ENCODE measurements at places on chromosomes 5 and 9.

- no peak for DNase-seq
Observed at GRCh38 chr5:82183828-82184227, 94.3 kb downstream of the RPS23 start.

DNA sequence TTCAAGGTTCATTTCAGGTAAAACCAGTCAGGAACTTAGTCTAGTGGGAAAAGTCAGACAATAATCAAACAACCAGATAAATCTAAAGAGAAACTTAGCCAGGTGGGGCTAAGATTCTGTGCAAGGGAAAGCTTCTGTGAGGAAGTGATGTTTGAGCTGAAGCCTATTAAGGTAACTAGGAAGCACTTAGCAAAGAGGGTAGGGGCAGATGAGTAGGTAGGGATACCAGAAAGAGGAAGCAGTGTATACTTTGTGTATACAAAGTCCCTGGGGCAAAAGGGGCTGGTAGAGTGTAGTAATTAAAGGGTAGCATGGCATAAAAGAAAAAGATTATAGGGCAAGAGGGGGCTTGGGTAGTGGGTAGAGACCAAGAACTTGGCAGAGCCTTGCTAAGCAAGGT is 3.6 kb upstream of the SPATA24 start:
- no peak for DNase-seq

GRCh38 chr5:79484731-79485130 is 29.2 kb downstream of the HOMER1 start:
- no peak for DNase-seq

- no peak for DNase-seq
Observed at GRCh38 chr9:4243113-4243512, 56.8 kb downstream of the GLIS3 start.

DNA sequence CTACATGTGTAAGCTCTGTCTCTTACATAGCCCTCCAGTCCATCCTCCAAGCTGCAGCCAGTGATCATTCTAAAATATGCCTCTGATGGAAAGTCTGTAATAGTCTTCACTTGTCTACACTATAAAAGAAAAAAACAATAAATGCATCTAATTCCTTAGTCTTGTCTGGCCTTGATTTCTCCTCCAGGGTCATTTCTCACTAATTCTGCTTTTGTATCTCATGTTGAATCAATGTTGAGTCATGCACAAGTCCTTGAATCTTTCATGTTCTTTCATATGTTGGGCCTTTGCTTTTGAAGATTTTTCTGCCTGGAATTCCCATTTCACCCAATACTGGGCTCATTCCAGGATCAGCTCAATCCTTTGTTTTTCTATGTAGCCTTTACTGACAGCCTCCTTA is 121.1 kb upstream of the TRIM32 start:
- DNase-seq = no peak

DNA sequence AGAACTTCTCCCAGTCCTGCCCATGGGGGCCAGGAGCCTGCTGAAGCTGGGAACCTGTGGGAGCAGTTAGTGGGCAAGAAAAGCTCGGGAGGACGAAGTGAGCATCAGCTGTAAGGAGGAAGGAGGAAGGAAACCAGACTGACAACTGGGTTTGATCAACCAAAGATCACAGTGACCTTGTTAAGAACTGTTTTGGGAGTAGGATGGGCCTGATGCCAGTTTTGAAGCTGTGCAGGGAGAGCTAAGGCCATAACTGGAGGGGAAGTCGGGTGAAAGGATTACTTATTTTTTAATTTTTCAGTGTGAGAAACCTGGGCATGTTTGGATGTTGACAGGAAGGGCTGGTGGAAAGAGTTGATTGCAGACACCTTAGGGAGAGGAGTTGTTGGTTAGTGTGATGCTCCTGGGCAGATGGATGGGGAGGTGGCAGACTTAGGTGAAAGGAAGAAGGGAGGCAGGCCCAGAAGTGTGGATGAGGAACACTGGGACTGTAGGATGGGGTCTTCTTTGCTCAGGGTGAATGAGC is 58.3 kb upstream of the KLF4 start:
- DNase-seq = no peak

- DNase-seq = no peak
Observed at GRCh38 chr5:58925627-58926540, 343.0 kb downstream of the RAB3C start.

GRCh38 chr5:88226881-88227450 is 41.7 kb downstream of the TMEM161B start:
- no peak for DNase-seq

DNA sequence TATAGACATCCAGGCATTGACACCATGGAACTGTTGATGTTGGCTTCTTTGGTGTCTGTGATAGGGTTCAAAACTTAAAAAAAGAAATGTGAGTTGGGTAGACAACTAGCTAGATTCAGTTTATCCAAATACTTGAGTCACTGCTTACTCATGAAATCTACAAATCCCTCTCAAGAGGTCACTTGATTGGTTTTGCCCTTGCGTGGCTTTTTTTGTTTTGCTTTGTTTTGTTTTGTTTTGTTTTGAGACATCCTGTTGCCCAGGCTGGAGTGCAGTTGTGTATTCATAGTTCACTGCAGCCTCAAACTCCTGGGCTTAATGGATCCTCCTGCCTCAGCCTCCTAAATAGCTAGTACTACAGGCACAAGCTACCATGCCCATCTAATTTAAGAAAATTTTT is 10.5 kb upstream of the ENTREP1 start:
- DNase-seq = no peak

DNA sequence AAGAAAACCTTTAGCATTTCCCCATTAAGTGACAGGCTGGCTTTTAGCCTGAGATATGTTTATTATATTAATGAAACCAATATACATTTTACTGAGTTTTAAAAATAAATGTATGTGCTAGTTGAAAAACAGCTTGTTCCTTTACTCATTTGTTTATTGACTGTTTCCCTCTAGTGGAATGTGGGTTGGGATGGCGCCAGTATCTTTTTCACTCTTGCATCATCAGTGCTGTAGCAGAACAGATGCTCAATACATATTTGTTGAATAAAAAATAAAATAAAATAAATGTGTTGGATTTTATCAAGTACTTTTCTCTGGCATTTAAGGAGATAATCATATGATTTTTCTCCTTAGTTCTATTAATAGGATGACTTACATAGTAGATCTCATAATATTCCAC is 43.0 kb downstream of the FSTL4 start:
- DNase-seq = no peak

GRCh38 chr9:73009649-73010288 is 56.9 kb upstream of the ALDH1A1 start:
- no peak for DNase-seq

DNA sequence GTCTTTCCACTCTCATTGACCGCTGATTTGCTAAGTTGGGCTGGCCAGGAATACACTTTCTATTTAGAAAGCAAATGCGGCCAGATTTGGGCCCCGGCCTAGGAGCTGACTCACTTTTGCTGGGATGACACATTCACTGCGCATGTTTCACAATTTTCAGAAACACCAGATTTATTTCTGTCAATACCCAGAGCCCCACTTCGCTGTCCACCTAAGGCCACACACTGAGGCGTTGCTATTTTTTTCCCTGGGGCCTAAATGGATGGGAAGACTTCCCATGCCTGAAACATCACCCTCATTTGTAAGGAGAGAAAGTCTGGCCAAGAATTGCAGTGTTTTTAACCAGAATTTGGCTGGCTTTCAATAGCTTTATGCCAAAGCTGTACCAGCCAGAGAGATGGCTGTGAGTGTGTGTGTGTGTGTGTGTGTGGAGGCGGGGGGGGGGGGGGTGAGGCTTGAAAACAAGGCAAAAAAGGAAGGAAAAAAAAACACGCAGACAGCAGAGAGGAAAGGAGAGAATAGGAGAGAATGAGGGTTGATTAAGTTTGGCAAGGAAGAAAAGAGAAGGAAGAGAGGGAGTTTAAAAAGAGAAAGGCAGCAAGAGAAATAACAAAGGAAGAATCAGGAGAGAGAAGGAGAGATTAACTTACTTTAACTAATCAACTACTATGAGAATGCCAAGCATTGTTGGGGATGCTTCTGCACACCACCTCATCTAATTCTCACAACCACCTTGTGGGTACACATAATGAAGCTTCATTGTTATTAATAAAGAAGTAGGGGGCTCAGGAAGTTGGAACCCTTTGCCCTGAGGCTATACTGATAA is 261.4 kb upstream of the KLF4 start:
- DNase-seq = peak; percentile 79

- no peak for DNase-seq
Observed at GRCh38 chr9:78676623-78677022, 379.7 kb downstream of the PSAT1 start.

GRCh38 chr5:5347442-5347841 is 75.0 kb upstream of the ICE1 start:
- DNase-seq = no peak

- DNase-seq = no peak
Observed at GRCh38 chr5:170137694-170138214, 32.1 kb downstream of the FOXI1 start.

GRCh38 chr5:14767053-14767452 is 102.5 kb downstream of the OTULIN start:
- DNase-seq = no peak

DNA sequence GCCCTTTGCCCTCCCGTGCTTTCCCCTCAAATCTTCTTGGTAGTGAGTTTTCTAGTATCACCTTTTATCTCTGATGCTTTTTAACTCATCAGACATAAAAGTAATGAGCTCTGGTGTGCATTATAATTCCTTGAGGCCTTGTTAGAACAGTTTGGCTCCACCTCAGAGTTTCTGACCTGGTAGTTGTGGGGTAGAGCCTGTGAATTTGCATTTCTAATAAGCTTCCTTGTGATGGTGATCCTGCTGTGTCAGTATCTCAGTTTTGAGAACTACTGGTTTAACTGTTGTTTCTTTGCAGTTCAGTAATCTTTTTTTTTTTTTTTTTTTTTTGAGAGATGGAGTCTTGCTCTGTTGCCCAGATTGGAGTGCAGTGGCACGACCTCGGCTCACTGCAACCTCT is 31.1 kb downstream of the UBE2D2 start:
- DNase-seq = no peak

DNA sequence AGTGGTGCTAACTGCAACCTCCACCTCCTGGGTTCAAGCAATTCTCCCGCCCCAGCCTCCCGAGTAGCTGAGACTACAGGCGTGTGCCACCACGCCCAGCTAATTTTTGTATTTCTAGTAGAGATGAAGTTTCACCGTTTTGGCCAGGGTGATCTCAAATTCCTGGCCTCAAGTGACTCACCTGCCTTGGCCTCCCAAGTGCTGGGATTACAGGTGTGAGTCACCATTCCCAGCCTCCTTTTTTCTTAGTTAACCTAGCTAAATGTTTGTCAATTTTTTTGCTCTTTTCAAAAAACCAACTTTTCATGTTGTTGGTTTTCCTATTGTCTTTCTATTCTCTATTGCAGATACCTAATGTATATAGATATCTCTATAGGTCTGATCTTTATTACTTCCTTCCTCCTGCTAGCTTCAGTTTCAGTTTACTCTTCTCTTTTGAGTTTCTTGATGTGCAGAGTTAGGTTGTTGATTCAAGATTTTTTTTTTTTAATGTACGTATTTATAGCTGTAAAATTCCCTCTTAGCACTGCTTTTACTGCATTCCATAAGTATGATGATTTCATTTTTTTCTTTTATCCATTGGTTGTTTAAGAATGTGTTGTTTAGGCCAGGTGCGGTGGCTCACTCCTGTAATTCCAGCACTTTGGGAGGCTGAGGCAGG is 32.9 kb downstream of the FGD3 start:
- DNase-seq = no peak

DNA sequence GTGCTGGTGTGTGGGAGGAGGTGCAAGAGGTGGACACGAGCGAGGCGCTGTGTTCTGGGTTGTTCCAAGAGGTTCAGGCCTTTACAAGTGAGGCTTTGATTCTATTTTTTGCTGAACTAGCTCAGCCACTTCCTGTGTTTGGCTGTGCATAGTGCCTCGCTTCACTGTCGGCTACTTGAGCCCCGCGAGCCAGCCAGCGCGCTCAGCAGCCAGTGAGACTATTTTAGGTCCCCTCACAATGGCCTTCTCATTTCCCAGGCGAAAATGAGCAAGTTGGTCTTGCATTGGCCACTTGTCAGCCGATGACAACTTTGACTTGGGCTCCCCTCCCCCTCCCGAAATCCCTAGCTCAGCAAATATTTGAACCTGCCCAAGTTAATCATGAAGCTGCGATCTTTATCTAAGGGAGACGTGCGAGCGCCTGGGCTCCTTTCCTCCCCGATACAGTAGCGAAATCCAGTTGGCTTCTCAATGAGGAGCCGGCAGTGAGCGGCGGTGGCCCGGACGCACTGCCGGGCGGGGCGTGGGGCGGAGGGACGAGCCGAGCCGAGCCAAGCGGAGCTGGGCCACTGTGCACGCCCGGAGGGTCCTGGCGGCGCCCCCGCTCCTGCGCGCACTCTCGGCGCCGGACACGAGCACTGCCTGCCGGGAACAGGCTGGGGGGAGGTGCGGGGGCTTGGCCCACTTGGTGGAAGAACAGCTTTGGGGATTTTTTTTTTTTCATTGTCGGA is 72.6 kb downstream of the PIK3R1 start:
- peak; percentile 40 for DNase-seq

GRCh38 chr9:89223396-89223977 is 44.9 kb upstream of the SHC3 start:
- DNase-seq = no peak

GRCh38 chr5:136666970-136667620 is 301.8 kb upstream of the TRPC7 start:
- DNase-seq = no peak

DNA sequence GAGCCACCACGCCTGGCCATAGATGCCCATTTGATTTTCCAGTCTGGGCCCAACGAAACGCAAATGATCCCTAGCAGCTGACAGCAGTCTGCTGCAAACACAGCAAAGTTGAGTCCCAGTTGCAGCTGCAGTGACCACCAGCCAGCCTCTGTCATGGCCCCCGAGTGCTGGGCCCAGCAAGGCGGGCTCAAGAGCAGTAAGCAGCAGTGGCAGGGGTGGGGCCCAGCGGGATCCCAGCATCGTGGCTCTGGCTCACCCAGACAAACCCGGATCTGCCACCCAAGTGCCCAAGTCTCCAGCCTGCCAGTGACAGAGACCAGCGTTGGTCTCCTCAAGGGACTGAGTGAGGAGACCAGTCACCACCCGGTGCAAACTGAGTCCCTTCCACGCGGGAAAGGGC is 6.9 kb upstream of the LTC4S start:
- DNase-seq = no peak

GRCh38 chr5:34480810-34481528 is 175.2 kb upstream of the RAI14 start:
- no peak for DNase-seq

DNA sequence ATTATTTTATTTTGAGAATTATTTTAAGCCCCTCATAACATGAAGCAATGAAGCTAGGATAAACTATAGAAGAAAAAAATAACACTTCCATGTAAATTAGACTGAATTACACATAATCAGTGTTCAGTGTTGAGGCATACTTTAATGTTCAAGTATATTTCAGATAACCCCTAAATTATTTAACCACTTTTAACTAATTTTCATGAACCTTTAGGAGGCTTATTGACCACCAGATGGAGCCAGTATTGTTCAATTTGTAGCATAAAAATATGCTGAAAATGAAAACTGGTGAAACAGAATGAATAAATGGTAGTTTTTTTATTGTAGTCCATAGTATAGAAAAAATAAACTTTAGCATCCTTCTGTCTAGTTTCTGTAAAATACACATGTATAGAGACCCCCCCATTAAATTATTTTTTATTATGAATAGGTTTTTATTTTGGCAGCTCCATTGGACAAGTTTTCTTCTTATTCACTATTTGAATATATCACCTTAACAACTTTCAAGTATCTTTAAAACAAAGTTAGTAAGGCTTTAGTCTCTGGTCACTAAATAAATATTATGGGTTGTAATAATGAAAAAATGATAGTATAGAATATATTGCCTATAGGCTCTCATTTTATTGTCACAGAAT is 190.1 kb downstream of the CWC27 start:
- DNase-seq = no peak

Data from COLO829 (cell line).